ENCODE measurements at places on chromosomes 6 and 20.

DNA sequence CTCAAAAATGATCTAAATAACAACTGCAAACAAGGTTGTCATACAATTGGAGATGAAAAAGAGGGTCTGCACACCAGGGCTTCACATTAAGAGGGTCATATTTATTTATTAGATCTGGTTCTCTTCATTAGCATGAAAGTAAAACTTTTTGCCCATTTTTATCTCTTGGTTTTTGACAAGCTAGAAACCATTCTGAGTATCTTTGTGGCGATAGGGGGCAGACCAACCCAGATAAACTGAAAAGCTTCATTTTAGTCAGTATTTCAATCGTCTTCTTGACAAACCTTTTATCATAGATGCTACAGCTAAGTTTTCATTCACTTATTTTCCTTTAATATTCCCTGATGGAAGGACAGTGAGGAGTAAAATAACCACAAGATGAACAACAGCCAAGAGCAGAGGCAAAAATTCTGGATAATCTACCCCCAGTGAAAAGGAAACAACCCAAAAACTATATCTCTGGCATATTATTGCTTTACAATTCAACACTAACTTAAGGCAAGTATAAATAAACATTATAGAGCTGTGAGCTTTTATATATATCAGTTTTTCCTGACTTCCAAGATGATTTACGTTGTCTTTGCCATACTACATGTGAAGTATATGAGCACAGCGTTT, 45.2 kb downstream of the THEMIS start:
- DNase-seq, result peak; percentile 68

GRCh38 chr6:4941782-4942672, 61.8 kb downstream of the RPP40 start:
- peak; percentile 69 for DNase-seq

DNA sequence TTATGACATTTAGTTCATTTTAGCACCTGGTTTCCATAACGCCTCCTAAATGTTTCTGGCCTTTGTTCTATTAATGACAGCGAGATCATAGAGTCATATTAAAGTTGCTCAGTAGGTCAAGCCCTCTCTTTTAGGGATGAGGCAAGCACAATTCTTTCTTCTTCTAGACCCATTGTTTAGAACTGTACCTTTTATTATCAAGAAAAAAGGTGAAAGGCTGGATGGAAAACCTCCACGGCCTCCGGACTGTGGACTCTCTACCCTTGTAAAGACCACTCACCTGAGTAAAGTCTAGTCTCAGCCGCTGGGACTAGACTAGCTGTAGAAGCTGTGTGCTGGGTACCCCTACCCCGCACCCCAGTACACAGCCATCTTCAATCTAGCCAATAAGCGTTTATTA, 6.0 kb upstream of the AFDN start:
- no peak for DNase-seq

DNA sequence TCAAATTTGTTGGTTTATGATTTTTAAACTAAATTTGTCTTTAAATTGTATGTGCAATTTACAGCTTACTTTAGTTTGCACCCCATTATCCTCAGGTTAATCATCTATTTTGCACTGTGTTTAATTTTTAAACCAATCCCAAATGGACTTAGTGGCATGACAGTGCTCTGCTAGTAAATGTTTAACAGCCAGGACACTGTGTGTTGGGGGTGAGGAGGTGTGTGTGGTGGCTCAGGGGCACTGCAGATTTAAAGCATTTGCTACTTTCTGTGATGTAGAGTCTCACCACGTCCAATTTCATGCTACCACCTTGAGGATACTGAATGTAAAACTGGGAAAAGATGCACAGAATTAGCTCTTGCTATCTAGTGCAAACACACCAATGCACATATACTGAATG, 225.7 kb downstream of the HAO1 start:
- DNase-seq, result no peak
